ENCODE measurements at places on chromosomes 6 and 20.
A peak's percentile ranks its signal among the peaks of the same experiment; 100 is the strongest.

DNA sequence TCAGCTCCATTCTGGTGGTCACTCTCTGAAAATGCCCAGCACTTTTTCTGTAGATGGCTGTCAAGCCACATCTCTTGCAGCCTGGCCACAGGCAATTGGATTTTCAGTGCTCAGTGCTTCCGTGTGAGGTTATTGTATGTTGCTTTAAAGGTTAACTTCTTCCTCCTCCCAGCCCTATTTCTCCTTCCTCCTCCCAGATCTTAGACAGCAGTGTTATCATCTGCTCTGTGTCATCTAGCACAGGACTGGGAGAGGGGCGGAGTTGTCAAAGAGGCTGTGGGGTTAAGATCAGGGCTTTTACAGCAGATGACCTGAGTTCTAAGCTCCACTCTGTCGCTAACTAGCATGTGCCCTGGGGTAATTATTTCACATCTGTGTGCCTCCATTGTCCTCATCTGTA lies 129.0 kb downstream of the PHACTR3 start:
- DNase-seq = no peak

DNA sequence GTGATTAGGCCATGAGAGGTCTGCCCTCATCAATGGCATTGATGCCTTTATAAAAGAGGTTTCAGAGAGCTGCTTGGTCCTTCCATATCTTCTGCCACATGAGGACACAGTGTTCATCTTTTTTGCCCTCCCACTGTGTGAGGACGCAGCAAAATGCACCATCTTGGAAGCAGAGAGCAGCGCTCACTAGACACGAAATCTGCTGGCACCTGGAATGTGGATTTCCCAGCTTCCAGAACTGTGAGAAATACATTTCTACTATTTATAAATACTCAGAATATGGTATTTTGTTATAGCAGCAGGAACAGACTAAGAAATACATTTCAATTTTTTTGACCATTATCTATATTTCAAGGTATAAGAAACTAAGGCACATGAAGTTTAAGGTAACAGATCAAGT lies 24.9 kb downstream of the SLC35F1 start:
- DNase-seq = no peak

DNA sequence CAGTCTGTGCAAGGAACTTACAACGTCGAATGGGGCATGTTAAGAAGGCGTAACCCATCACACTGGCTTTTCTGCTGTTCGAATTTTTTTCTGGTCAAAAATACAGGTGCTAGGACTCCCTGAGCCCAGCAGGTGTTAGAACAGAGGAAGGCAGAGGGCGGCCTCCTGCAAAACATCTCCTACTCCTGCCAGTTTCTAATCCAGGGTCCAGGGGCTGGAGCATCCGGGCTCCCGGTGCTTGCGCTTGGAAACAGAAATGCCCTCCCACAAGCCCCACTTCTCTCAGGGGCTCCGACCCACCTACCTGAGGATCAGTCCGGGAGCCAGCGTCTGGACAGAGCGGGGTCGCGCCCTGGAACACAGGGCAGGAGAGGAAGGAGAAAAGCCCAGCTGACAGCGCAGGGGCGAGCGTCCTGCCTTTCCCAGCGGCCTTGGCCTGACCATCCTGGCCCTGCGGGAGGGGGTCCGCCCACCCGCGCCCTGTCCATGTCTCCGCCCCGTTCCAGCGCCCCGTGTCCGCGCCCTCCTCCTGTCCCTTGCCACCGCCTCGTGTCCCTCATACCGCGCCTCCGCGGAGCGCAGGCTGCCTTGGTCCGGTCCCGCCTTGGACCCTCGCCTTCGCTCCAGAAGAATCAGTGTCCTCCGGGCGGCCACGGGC lies 14.8 kb upstream of the LPA start:
- DNase-seq = peak; percentile 35

- DNase-seq = no peak
Measured at GRCh38 chr6:156949376-156949775, 172.2 kb downstream of the ARID1B start.

- DNase-seq = no peak
Measured at GRCh38 chr6:45222380-45222779, 105.8 kb upstream of the RUNX2 start.

DNA sequence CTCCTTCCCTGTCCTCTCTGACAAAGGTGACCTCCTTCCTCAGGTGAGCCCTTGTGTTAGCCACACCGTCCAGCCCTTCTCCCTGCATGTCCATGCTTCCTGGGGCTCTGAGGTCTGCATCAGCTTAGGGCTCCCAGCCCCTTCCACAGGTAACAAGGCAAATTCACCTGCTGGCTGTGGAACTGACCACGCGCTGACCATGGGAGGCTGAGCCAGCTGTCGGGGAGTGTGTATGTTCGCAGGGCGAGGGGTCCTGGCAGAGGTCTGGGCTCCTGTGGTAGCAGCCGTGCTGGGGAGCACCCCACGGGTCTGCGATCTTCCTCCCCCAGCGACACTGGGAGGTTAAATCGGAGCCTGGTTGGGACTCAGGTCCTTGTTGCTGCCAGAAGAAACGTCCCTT lies 136.7 kb downstream of the PHACTR3 start:
- DNase-seq = no peak

DNA sequence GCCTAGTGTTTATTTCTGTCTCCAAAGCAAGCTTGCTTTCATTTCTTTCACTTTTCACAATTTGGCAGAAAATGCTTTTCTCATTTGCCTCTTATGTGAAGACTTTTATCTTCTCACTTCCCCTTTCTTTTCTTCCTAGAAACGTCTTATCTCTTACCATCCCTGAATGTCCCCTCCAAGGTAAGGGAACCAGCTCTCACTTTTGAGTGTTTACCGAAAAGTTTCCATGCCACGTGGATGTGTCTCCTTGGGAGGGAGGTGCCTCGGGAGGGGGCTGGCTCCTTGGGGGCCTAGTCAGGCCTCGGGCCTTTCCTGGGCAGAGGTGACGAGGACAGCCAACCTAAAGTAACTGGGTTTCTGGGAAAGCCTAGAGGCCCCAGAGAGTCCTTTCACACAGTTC lies 127.4 kb downstream of the CD24 start:
- no peak for DNase-seq

- no peak for DNase-seq
Measured at GRCh38 chr6:46010771-46011170, 4.9 kb downstream of the CLIC5 start.

GRCh38 chr20:35144694-35145093 lies 2.4 kb downstream of the EDEM2 start:
- no peak for DNase-seq

DNA sequence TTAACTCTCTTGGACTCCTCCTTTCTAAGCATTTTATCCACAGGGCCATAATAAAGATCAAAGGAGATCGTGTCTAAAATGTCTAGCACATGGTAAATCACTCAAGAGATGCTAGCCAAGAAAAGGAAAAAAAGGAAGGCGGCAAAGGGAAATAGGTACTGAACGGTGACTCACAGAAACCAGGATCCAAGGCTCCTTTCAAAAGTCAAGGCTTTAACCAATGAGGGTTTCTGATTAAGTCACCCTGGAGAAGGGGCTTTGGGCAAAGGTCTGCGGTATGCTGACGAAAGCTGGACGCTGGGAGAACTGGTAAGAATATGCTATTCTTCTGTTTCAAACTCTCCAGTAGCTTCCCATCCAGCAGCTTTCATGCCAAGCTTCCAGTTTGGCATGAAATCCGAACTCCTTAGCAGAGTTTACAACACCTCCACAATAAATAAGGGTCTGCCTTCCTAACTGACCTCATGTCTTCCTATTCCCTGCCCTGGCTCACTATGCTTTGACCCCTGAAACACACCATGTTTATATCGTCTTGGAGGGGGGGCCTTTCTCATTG lies 1.0 kb downstream of the TOMM34 start:
- no peak for DNase-seq

- no peak for DNase-seq
Measured at GRCh38 chr6:13290335-13290734, 38.0 kb downstream of the TBC1D7 start.

GRCh38 chr20:3223994-3224680 lies 14.8 kb downstream of the ITPA start:
- no peak for DNase-seq

GRCh38 chr20:16393297-16393696 lies 180.0 kb downstream of the KIF16B start:
- DNase-seq = no peak

DNA sequence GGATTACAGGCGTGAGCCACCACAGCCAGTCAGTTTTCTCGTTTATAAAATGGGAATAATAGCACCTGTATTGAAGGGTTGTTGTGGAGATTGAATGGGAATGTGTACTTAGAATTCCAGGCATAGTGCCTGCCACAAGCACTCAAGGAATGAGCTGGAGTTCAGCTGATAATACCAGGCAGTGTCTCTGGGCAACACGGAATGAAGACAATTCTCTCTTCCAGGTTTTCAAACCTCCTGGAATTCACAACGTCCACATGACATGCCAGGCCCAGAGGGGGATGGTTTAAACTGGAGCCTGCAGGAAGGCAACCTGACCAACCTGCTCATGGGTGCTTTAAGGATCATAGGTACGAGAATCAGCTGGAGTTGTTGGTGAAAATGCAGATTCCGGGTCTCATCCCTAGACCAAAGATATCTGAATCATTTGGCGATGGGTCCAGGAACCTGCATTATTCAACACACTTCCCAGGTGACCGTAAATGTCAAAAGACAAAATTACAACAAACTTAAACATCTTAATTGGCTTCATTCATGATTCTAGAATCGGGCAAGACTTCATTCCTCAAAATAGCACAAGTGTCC lies 1.9 kb upstream of the PTPN1 start:
- no peak for DNase-seq

DNA sequence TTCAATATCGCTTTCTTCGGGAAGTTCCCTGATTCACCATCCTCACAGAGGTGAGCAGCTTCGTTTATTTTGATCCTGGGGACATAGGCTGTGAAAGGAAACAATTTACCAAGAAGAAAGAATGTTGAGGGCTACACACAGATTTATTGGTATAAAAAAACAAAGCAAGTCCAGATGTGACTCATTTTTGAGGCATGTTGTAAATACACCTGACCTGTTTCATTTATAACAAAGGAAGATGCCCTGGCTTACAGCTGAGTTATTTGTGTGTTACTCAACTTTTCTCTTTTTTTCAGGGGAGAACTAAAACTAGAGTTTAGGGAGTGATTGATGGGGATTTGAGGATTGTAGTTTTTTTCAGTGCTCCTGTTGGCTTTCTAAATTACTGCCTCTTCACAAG lies 489.5 kb downstream of the CBLN4 start:
- no peak for DNase-seq

- DNase-seq = no peak
Measured at GRCh38 chr6:95805699-95806098, 210.1 kb upstream of the FUT9 start.

DNA sequence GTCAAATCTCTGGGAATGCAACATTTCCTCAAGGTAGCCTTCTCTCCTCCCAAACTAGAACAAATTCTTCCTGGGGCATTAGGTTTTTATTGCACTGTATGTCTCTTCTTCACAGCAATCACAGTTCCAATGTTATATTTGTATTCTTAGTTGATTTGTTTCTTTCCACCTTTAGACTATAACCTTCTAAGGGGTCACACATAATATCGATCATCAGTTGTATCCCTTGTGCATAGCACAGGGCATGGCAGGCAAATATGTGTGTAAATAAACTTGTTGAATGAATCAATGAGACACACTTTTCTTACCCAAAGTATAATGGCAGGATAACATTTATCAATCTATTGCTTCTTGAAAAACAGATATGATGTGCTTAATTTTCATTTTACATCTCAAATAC lies 81.0 kb downstream of the ATG5 start:
- no peak for DNase-seq

- DNase-seq = no peak
Measured at GRCh38 chr6:147829835-147830234, 321.3 kb downstream of the SAMD5 start.

- DNase-seq = peak; percentile 51
Measured at GRCh38 chr6:1624058-1624850, 14.5 kb downstream of the FOXC1 start.

DNA sequence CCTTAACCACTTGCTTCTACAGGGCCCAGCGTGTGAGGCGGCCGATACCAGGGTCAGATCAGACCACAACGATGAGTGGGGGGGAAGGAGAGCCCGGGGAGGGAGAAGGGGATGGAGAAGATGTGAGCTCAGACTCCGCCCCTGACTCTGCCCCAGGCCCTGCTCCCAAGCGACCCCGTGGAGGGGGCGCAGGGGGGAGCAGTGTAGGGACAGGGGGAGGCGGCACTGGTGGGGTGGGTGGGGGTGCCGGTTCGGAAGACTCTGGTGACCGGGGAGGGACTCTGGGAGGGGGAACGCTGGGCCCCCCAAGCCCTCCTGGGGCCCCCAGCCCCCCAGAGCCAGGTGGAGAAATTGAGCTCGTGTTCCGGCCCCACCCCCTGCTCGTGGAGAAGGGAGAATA lies 2.8 kb downstream of the RING1 start:
- DNase-seq = no peak

DNA sequence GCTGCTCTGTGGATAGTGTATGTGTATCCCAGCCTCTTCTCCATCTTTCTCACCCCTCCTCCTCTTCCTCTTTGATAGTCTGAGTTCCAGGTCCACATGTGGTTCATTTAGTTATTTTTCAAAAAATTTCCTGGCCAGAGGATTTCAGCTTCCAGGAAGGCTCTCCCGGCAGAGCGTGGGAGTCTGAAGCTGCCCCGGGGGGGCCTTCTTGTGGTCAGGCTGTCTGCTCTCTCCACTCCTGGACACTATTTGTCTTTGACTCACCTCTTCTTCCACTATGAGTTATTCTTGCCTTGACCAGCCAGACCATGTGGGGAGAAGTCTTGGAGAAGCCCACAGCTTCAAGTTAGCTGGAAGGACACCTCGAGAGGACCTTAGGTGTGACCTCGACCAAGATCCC lies 258.8 kb downstream of the CDC5L start:
- DNase-seq = no peak

- DNase-seq = no peak
Measured at GRCh38 chr6:161128230-161128629, 136.7 kb downstream of the MAP3K4 start.

DNA sequence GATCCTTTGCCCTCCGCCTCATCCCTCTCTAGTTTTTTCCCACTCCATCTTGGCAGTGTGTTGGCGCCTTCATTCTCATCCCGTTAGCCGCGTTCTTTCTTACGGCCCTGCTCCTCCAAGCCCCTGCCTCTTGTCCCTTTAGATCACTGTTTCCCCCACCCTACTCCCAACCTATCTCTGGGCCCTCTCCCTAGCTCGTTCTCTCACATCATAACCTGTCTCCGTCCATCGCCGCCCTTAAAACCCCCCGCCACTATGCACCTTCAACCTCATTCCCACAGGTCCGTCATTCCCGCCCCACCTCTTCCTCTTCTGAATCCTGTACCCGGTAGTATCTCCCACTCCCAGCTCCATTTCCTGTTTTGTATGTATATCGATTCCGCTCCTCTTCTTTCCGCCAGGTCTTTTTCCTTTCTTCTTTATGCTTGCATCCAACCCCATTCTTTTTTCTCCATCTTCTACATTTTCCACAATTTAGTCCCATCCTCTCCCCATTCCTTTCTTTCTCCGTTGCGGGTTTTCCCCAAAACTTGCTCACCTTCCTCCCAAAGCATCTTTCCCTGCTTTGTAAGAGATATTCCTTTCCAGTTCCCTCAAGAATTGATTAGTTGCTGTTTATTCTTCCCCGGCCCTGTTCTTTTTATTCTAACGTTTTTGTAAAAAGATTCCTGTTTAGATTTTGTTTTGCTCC lies 671 bp downstream of the EFHC1 start:
- no peak for DNase-seq

All from WTC11 (cell line).